ENCODE measurements at places on chromosomes 2 and 18.

DNA sequence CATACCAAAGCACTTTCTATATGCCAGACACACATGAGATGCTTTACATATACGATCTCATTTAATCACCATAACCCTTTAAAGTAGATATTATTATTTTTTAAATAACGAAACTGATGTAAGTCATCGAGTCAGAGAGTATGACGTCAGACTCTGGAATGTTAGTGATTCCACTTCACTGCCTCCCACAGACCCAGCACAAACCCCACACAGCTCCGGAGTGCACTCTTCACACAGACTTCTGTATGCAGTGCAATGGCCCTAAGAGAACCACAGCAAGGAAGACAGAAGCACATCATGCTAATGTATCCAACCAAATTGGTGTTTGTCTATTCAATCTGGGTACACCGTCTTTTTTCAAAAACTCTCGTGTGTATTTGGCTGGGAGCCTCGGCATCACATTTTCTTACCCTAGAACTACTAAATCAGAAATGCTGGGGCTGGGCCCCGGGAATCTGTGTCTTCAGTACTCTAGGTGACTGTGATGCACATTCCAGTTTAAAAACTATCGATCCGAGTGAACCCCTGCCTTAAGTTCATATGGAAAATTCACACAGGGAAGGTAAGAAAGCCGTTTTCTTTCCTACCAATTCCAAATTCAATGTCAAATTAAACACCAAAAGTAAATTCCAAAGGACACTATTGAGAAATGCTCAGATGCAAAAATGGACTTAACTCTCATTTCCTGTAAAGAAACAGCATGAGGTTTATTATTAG lies 117.7 kb upstream of the ACVR1C start:
- no peak for DNase-seq

DNA sequence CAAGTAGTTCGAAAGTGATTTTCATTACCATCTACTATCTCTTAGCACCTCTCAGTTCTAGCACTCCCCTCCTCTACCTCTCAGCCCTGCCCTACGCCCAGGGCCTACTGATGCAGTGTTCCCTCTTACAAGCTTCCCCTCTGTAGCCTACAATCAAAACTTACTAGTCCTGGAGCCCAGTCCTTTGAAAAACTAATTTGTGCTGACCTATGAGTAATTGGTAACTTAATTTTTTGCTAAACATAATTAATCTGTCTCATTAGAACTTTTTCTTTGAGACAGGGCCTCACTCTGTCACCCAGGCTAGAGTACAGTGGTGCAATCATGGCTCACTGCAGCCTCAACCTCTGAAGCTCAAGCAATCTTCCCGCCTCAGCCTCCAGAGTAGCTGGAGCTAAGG lies 44.9 kb downstream of the MREG start:
- DNase-seq, result no peak

- no peak for DNase-seq
Observed at GRCh38 chr18:79947881-79948610, 3.4 kb downstream of the SLC66A2 start.

DNA sequence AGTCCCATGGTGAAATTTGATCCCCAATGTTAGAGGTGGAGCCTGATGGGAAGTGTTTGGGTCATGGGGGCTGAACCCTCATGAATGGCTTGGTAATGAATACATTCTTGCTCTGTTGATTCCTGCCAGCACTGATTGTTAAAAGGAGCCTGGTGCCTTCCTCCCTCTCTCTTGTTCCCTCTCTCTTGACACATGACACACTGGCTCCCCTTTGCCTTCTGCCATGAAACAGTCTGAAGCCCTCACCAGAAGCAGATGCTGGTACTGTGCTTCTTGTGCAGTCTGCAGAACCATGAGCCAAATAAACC lies 30.6 kb upstream of the EPC2 start:
- DNase-seq, result no peak

GRCh38 chr18:48455555-48456478 lies 46.6 kb upstream of the ZBTB7C start:
- DNase-seq, result peak; percentile 19

DNA sequence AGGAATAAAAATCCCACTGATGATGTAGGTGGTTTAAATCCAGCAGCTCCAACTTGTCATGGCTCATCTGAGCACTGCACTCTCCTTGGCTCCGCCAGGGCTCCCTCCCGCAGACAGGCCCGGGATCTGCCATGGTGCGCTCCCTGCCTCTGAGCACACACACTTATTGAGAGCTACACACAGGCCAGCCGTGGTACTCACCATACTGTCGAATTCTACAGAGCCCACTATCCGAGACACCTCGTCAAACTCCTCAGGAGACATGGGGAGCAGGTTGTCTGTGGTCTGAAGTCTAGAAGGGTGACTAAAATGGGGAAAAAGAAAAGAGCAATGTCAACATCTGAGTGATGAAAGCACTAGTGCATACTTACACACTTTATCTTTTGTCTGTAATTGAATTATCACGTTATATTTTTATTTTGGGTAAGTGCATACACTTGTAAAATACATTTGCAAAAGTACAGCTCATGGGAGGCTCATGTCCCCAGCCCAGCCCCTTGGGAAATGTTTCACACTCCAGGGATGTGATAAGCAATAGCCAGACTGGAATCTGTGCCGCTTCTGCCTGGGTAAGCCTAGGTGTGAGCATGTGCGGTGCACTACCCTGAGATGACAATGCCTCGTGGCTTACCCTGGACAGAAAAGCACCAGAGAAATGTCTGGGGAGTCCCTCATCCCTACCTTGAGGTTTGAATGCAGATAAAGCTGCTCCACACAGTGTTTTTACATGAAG lies 39.2 kb downstream of the STAT1 start:
- DNase-seq, result no peak

- peak; percentile 44 for DNase-seq
Observed at GRCh38 chr18:23135550-23136325, 453 bp downstream of the CABLES1 start.

GRCh38 chr18:5630057-5630899 lies 86.5 kb upstream of the EPB41L3 start:
- peak; percentile 67 for DNase-seq

DNA sequence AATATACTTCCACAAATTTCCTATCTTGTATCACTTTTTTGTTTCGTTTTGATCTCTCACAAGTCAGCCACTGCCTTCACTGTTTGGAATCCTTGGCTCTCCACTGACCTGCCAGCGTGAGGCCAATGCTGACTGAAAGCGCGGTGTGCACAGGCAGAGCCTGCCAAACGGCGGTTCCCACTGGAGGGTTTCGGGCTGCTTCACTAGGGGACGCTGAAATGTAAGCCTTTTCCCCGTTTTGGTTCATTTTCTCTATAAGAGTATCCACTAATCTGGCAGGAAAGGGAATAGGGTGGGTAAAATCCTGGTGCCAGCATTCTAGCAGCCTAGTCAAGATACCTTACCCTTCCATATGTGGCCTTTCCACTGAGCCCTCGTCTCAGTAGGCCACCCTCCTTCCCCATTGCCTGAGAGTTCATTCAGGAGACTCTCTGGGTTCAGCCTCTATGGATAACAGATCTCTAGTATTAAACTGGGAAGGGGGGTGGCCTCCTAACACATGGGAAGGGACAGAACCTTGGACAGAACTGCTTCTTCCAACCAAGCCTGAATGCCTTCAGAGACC lies 91.5 kb downstream of the DYM start:
- DNase-seq, result no peak

DNA sequence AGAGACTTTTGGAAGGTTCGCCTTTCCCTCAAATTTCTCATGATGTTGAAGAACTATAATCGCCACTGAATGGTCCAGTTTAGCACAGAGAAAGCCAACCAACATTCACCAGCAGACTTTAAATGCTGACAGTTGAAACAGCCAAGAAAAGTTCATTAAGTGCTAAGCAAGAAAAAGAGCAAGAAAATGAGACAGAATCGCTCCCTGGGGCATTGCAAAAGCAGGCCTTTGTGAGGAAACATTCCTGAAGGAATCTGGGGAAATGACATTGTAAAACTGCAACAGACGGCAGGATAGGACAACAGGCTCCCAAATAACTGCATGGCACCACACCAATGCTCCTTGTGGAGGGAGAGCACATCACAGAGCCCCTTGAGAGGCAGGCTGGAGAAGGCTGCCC lies 269.3 kb upstream of the ID2 start:
- DNase-seq, result no peak

GRCh38 chr2:102025016-102025501 lies 33.3 kb downstream of the IL1R2 start:
- DNase-seq, result no peak

GRCh38 chr2:236936446-236936940 lies 149.2 kb upstream of the COPS8 start:
- no peak for DNase-seq

DNA sequence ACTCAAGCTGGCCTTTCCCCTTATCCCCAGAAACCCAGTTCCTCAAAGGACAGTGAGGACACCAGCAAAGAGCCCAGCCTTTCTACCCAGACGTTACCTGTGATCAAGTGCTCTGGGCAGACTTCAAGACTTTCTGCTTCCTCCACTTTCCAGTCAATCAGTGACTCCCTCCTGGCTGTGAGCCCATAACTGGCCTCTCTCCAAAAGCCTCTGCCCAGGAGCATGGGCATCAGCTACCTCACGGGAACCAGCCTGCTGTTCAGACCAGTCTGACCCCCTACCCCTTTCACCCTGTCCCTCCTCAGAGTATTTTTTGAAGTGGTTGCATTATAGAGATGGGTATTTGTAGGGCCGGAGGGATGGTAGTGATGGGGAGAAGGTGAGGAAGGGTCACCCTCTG lies 27.7 kb upstream of the CYP27A1 start:
- DNase-seq, result no peak

- no peak for DNase-seq
Observed at GRCh38 chr2:57075226-57075625, 891.4 kb downstream of the CCDC85A start.

- peak; percentile 25 for DNase-seq
Observed at GRCh38 chr18:73136134-73136533, 268.3 kb upstream of the NETO1 start.

DNA sequence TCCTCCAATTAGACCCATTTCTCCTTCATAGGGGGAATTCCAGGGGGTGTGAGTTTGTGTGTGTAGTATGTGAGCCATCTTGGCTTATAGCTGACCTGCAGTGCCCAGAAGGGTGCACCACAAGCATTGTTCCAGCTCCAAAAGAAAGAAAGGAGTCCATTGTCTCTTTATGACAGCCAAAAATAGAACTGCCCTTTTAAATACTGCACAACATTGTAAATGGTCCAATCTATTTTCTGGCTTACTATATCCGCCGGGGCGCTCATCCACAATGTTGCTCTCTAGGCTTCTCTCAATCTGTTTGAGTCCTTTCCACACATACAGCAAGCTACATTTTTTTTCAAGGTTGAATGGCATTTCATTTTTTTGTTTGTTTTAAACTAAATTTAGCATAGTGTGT lies 517.5 kb downstream of the STK39 start:
- no peak for DNase-seq

DNA sequence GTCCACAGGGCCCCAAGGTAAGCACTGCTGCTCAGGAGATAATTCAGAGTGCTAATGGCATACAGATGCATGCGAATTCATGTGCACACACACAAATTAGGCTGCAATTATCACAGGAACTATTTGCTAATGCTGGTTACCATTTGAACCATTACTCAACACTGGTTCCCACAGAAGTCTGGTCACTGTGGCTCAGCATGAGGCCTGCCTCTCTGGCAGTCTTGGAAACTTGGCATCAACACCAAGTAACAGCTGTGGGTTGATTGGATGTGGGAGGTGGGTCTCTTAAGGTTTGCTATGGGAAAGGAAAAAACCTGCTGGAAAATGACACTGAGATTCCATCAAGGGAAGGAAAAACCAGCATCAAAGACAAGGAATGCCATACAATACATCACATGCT lies 105.0 kb downstream of the CELF4 start:
- no peak for DNase-seq

DNA sequence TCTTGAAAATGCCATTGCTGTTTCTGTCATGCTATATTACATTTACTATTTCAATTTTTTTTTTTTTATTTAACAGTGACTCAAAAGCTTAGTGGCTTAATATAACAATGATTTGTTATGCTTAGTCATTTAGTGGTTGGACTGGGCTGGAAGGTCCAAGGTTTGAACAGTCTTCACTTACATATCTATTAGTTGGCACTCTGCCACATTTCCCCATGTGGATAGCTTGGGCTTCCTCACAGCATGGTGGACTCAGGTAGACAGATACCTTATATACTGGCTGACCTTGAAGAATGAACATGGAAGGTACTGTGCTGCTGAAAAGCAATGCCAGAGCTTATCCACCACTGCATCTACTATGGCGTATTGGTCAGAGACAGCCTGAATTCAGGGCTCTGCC lies 909.5 kb upstream of the SOX11 start:
- no peak for DNase-seq

DNA sequence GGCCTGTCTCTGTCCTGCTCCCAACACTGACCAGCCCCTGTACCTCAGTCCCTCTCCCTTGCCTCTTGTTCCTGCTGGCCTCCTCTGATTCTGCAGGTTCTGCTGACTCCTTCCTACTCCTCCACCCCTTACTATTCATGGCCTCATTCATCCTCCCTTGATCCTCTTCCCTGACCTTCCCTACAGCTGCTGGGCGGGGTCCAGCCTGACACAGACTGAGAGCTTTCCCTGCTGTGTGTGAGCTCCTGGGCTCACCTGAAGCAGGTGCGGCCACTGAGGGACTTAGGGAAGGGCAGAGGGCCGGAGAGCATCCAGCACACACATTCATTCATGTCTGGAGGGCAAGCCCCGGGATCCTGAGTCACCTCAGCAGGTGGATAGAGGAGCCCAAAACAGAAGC lies 185.6 kb downstream of the CTIF start:
- no peak for DNase-seq

DNA sequence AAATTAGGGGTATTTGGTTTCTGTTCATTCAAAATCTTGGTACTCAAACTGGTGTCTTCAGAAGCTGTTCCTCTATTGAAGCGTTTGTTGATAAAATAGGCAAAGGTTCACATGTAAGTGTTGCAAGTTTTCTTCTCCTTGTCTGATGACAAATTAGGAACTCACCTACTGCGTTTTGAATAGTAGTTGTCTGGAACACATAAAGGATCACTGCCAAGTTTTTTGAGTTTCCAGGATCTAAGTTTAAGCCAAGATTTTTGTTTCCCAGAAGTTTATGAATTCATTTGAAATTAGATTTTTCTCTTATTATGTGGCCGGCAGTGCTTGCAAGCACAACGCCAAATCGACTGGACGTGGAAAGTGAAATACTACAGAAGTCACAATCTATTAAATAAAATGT lies 85.4 kb downstream of the ARHGEF33 start:
- DNase-seq, result no peak

- no peak for DNase-seq
Observed at GRCh38 chr2:135164431-135164830, 112.3 kb downstream of the RAB3GAP1 start.

- DNase-seq, result peak; percentile 8
Observed at GRCh38 chr2:21256006-21256405, 132.2 kb downstream of the TDRD15 start.

DNA sequence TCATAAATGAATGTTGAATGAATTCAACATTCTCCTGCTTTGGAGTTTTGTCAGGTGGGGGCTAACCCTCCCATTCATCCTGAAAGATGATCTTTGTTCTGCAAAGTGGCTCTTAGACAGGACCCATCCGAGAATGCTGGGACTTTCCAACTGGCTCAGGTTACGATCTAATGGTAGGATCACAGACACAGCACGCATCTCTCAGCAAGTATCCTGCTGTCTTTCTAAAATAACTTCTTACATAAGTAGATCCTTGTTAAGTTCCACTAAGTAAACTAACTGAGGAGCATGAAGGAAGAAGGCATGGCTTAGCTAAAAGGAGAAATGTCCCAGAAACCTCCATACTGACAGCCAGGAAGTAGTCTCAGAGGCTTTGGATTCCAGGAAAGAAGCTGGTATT lies 23.7 kb downstream of the CYP27A1 start:
- DNase-seq, result no peak

GRCh38 chr2:241224018-241224850 lies 35.8 kb downstream of the ANO7 start:
- no peak for DNase-seq

- peak; percentile 32 for DNase-seq
Observed at GRCh38 chr2:110853516-110853915, 121.1 kb downstream of the ACOXL start.

All from MM.1S (cell line).